ENCODE measurements at places on chromosomes 13 and 19.

DNA sequence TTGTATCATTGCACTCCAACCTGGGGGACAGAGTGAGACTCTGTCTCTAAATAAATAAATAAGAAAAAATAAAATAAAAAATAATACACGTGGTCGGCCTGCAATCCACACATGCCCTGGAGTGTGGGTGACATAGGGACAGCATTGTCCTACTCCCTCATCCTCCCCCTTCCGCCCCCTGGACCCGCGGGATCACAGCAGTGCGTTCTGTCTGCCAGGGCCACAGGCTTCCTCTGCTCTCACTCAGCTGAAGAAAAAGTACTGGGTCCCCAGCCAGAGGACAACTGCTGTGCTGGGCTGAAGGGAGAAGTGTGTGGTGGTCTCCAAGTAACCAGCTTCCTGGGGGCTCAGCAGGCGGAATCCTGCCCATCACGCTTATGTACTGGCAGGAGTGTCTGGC is 6.3 kb downstream of the BCAT2 start:
- DNase-seq = no peak

DNA sequence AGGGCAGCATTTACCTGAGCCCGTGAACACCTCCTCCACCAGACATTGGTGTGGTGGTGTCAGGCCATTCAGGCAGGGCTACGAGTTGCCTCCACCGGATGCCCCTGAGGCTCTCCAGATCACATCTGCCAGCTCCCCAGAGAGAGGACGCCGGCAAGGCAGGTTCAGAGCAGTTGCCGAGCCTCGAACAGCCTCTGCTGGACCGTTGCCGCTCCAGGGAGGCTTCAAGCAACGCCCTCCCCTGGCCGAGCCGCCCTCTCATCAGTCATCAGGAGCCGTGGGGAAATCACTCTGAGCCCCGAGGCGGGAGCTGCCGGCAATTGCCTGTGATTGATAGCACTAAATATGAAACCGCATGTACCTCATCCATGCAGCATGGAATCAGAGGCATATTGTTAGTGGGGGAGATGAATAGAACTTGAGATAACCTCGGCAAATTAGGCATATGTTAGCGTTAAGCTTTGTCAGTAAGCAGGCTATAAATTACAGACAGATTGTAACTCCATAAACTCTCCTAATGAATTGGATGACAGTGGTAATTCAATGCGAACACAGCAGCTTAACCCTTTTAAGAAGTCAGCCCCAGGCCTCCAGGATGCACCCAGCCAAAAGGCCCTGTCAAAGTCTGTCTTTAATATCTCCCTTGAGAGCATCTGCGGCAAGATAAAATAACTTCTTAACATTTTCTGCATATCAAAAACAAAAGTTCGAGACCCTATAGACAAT is 29.8 kb upstream of the SPACA7 start:
- DNase-seq = no peak

- no peak for DNase-seq
Observed at GRCh38 chr13:36192166-36192565, 22.2 kb downstream of the SOHLH2 start.

DNA sequence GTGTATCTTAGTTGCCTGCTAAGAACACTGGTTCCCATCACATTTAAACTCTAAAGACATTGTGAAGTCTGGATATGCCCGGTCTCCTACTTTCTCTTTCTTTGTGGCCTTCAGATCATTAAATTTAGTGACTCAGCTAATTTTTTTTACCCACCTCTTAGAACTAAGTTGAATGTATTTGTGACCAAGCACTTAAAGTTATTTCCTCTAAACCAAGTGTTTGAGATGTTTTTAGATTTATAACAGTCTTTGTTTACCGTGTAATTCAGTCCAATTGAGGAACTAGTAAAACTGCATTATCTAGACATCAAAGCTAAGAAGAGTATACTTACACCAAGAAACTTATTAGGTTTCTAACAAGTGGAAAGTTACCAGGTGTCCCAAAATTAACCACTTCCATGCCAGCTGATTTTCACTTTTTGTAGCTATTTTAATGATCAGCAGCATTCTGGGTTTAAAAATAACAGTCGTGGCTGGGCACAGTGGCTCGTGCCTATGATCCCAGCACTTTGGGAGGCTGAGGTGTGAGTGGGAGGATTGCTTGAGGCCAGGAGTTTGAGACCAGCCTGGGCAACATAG is 53.1 kb downstream of the ARHGAP35 start:
- DNase-seq = peak; percentile 29

- DNase-seq = no peak
Observed at GRCh38 chr13:62019858-62020257, 604.2 kb upstream of the PCDH20 start.

DNA sequence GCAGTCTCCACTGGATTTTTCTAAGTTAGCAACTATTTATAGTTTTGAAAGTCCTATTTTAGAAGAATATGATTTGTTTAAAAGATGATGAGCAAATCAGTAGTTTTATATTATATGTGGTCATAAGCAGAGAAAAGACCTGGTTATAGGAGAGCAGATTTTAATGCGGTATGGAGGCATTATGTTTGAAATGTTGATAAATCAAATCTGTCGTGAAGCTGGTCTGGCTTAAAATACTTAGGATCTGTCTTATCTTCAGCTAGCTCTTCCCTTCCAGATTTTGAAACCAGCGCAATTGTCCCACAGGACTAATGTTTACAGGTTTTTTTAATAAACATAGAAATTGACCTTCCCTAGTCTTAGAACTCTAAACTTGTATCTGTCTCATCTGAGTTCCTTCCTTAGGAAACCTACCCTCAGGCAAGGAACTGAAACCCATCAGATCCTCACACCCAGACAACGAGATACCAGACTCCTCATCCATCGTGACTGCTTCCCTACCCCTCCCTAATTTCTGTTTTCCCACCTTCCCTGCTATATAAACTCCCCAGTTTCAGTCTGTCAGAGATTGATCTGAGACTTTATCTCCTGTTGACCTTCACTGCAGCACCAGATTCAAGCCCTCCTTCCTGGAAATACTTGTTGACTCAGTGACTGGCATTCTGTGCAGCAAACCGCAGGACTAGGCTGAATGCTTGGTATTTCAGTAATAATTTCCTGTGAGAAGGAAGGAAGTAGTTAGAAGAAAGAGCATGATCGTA is 37.8 kb upstream of the CXCL17 start:
- DNase-seq = peak; percentile 67

GRCh38 chr13:34521171-34521570 is 420.9 kb upstream of the NBEA start:
- no peak for DNase-seq

DNA sequence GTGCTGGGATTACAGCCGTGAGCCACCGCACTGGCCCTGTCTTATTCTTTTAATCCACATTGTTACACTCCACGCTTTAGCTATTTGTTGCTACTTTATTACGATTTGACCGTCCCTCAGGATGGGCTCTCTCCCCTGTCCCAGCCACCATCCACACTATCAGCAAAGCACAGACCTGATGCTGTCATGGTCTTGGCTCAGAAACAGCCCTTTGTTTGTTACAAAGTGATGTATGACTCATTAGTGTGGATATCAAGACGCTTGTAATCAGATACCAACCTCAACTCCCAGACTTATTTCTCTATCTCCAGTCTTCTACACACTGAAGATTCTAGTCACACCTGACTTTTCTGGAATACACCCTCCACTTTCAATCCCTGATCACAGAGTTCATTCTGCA is 84.6 kb upstream of the FREM2 start:
- DNase-seq = no peak

GRCh38 chr13:98313922-98314292 is 136.8 kb upstream of the RNF113B start:
- DNase-seq = no peak

DNA sequence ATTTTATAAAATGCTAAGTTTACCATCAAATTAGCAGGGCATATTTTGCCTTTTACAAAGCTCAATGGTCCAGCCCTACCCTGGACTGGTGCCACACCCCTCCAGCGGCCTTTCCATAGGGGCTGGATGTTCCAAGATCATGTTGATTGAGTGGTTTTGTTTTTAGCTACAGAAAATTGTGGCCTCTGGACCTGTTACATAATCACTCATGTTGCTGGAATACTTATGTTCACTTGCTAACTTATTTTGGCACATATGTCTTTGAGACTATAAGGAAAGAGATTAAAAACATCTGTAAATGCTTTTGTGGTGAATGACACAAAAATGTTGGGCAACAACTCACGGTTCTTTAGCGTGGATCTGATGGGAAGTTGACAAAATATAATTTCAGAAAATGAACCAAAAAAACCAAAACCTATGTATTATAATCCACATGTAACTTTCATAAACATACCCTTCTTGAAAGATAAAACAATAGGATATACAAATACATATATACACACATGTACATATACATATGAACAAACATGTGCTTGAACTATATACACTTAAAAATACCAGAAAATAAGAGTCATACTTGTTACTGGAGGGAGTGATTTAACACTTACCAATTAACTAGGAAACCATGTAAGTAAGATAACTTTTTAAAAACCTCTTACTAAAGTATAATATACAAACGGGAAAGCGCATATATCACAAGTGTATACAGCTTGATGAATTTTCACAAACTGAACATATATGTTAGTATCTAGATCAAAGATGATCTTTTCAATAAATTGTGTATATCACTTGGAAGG is 46.6 kb upstream of the SLC15A1 start:
- no peak for DNase-seq

GRCh38 chr13:79226938-79227337 is 179.1 kb downstream of the RBM26 start:
- DNase-seq = no peak

- DNase-seq = no peak
Observed at GRCh38 chr13:97135883-97136282, 86.2 kb upstream of the MBNL2 start.

GRCh38 chr19:7973883-7974282 is 30.4 kb upstream of the TIMM44 start:
- no peak for DNase-seq

DNA sequence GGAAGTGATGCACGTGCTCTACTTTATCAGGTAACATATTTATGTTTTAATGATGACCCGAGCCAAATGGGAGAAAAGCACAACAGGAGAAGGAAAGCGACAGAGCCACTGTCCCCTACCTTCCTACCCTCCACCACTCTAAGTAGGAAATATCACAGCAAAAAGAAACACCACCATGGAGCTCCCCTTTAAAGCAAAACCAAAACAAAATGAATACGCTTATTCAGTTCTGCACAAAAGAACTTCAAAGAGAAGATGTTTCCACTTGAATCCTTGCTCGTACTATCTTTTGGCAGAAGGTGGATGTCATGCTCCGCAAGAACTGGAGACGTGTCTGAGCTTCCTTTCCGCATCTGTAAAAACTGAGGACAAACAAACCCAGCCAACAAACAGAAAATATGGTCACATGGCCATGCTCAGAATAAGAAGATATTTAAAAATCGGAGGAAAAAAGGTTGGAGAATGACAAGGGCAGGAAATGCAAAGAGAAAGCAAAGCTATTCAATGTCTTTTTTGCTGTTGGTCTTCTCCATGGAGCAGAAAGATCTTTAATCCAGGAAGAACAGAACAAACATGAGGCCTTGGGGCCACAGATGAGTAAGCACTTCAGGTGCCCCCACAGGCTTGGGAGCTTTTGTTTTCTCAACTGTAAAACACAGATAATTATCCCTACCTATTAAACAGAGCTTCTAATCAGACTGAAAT is 19.5 kb downstream of the N4BP2L1 start:
- no peak for DNase-seq

DNA sequence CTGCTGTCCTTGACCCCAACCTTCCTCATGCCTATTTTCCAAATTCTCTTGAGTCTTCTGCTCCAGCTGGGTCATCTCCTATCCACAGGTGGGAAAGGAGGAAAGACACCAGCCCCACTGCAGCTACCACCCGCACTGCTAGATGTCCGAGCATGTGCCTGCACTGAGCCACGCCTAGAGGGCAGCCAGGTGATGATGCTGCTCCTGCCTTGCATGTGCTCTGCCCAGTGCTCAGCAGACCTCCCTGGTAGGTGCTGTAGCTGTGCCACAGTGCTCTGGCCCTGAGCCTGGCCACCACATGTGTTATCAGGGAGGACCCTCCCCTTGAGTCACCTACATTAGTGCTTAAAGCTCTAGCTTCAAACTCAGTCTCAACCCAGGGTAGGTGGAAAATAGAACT is 6.9 kb upstream of the CYSLTR2 start:
- DNase-seq = no peak

DNA sequence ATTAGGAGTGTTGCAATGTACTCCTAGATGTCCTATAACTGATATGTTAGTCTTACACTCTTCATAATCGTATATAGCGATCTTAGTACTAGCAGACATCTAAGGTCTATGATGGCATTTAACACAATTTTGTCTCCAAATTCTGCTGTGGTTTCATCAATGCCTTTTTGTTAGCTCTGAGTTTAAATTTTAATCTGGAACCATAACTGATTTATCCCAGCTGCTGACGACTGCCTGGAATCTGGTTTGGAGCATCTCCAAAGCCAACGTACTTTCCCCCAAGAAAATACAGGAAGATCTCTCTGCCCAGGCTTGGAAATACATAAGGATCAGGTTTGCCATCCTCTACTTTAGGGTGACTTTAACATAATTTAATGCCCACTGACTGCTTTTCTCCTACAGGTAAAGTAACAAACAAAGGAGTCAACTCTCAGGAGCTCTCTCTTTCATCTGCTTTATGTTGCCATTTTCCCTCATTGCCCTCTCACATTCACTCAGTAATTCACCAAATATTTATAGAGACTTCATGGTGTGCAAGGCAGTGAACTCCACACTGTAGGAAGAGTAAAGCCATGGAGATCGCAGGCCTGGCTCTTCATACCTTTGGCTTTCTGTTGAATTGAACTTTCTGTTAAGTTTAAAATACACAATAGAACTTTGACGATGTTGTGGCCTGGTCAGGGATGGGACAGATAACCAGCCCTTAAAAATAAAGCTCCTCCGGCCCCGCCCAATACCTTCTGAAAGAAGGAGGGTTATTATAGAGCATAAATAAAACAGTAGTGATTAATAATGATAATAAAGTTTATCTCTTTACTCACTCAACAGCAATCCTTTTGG is 23.3 kb upstream of the SPART start:
- DNase-seq = no peak

GRCh38 chr19:36120092-36120983 is 5.1 kb downstream of the TBCB start:
- no peak for DNase-seq

GRCh38 chr13:112062072-112062567 is 4.8 kb upstream of the SOX1 start:
- DNase-seq = no peak

- DNase-seq = peak; percentile 64
Observed at GRCh38 chr19:7925171-7925851, 624 bp downstream of the CTXN1 start.

- no peak for DNase-seq
Observed at GRCh38 chr13:55062662-55063061, 2034.0 kb downstream of the OLFM4 start.

DNA sequence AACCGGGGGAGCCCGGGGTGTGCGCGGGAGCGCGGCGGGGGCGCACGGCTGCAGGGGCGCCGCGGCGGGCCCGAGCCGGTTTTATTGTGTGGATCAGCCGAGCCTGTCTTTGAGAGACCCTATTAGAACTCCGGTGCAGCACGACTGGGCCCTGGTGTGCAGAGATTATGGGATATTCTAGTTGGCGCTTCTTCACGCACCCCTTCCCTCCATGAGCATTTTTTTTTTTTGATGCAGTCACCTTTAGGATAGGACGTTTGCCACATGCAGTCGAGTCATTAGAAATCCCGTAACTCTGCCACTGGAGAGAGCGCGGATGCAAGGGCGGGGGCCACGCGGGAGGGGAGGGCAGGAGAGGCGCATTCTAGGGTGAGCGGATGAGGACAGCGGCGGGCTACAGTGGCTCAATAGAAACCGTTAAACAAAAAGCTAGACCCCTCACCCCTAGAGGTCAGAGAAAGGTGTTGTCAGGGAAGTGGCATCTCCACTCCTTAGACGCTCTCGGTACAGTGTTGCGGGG is 3.7 kb downstream of the FGF9 start:
- DNase-seq = no peak

GRCh38 chr13:67664502-67664901 is 434.4 kb upstream of the PCDH9 start:
- no peak for DNase-seq

Data from inflammatory macrophage treated with lipopolysaccharide for 4 hours (primary cell).